Stimulated activated CD4-positive, alpha-beta T cell treated with anti-CD3 and anti-CD28 coated beads, TNF-alpha, amount 100 ng/mL, for 4 hours (primary cell): ENCODE measurements at places on chromosomes 1 and 21.

- DNase-seq = no peak
Measured at GRCh38 chr1:192943522-192943921, 115.6 kb downstream of the UCHL5 start.

DNA sequence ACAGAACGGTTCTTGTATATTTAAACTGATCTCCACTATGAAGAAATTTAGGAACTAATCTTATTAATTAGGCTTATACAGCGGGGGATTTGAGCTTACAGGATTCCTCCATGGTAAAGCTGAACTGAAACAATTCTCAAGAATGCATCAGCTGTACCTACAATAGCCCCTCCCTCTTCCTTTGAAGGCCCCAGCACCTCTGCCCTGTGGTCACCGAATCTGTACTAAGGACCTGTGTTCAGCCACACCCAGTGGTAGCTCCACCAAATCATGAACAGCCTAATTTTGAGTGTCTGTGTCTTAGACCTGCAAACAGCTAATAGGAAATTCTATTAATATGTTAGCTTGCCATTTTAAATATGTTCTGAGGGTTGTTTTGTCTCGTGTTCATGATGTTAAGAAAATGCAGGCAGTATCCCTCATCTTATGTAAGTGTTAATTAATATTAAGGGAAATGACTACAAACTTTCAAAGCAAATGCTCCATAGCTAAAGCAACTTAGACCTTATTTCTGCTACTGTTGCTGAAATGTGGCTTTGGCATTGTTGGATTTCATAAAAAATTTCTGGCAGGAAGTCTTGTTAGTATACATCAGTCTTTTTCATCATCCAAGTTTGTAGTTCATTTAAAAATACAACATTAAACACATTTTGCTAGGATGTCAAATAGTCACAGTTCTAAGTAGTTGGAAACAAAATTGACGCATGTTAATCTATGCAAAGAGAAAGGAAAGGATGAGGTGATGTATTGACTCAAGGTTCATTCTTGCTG is 147.2 kb downstream of the NR5A2 start:
- no peak for DNase-seq

DNA sequence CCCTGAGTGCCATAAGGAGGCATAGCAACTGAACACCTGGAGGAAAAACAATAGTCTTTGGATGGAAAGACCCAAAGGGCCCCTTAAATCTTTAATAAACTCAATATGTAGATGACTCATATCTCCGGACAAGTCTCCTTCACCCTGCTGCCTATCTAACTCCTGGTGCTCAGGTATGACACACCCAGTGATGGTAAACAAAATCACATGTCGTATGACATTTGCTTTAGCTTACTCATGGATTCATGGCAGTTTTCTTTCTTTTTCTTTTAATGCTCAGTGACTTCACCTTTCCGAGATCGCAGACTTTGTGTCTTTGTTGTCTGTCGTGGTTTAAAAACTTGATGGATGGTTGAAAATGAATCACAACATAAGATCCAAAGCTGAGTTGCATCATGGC is 208.5 kb upstream of the PROX1 start:
- no peak for DNase-seq

- no peak for DNase-seq
Measured at GRCh38 chr1:34928699-34929496, 552 bp downstream of the DLGAP3 start.

- DNase-seq = no peak
Measured at GRCh38 chr1:27001570-27002360, 8.3 kb downstream of the TRNP1 start.

GRCh38 chr1:41370756-41371420 is 9.7 kb downstream of the FOXO6 start:
- DNase-seq = no peak

- no peak for DNase-seq
Measured at GRCh38 chr21:40047993-40048730, 180.9 kb downstream of the PCP4 start.

DNA sequence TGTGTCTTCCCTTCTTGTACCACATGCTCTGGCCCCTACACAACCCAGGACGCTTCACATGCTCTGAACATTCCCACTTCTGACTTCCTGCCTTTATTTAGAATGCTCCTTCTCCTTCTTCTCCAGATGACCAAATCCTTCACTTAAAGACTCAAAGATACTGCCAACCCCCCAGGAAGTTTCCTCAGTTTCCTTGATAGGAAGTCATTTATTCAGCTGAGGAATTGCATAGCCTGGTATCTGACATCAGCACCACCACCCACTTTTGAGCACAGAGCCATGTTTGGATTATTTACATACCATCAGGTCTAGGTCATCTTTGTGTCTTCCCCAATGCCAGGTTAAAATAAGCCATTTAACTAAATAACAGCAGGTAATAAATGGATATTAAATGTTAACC is 42.4 kb downstream of the GFI1 start:
- no peak for DNase-seq

GRCh38 chr1:156898161-156898566 is 4.6 kb downstream of the PEAR1 start:
- no peak for DNase-seq

- DNase-seq = no peak
Measured at GRCh38 chr1:145965119-145965744, 742 bp downstream of the POLR3GL start.

GRCh38 chr1:147878022-147878421 is 24.6 kb upstream of the GJA8 start:
- no peak for DNase-seq

- no peak for DNase-seq
Measured at GRCh38 chr1:119298687-119299303, 69.8 kb upstream of the HAO2 start.

DNA sequence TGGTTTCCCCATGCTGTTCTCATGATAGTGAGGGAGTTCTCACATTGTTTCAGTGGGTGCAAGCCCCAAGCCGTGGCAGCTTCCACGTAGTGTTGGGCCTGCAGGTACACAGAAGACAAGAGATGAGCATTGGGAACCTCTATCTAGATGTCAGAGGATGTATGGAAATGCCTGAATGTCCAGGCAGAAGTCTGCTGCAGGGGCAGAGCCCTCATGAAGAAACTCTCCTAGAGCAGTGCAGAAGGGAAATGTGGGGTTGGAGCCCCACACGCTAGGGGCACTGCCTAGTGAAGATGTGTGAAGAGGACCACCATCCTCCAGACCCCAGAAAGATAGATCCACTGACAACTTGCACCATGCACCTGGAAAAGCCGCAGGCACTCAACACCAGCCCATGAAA is 17.0 kb downstream of the GPR161 start:
- DNase-seq = no peak

DNA sequence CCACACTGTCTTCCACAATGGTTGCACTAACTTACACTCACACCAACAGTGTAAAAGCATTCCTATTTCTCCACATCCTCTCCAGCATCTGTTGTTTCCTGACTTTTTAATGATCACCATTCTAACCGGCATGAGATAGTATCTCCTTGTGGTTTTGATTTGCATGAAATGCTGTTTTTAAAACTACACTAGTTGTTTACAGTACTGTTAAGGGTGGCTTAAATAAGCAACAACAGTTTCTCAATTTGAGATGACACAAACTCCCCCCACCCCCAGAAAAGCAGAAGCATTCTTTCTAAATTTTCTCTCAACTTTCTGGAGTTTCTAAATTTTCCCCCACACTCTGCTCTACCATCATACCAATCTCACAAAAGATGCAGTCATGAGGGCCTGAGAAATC is 7.1 kb upstream of the SLAMF7 start:
- no peak for DNase-seq

- no peak for DNase-seq
Measured at GRCh38 chr21:29465546-29465945, 166.8 kb downstream of the BACH1 start.

DNA sequence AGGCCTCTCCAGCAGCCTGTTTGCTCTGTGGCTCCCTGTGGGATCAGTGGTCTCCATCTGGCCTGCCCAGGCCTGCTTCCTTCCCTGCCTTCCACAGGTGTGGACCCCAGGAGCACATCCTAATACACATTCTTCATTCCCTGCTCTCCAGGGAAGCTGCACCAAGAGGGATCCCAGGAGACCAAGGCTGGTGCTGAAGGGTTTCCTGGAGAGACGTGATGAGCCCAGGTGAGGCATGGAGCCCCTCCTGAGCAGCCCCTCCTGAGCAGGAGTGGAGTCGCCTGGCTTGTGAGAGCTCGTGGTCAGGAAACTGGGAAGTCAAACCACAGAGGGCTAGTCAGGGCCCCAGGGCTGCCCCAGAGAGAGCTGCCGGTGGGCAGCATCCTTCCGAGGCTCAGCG is 561.4 kb downstream of the MATN1 start:
- DNase-seq = no peak

- DNase-seq = no peak
Measured at GRCh38 chr1:3015744-3016143, 5.5 kb upstream of the ACTRT2 start.

- DNase-seq = no peak
Measured at GRCh38 chr1:15489052-15489736, 13.3 kb downstream of the CELA2B start.

- no peak for DNase-seq
Measured at GRCh38 chr1:29789910-29790247, 553.6 kb downstream of the PTPRU start.

GRCh38 chr1:59814901-59815825 is at the start of gene HOOK1:
Gene HOOK1 (plus strand): TSS chr1:59814949. CDS start chr1:59815118, 169 bp downstream.
- DNase-seq = no peak

DNA sequence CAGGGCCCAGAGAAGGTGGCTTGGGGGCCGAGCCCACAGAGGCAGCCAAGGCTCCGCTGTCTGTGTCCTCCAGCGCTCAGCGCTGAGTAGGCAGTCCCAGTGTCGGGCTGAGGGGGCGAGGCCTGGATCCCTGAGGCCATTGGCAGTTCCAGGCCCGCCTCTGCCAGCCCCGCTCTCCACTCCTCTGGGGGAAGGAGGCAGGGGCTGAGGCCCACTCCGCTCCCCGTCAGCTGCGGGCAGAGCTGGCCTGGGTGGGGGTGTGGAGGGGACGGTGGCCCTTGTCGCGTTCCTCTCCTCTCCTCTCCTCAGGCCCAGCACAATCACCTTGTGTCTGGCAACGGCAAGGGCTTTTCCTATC is 132.8 kb downstream of the CASZ1 start:
- DNase-seq = no peak

DNA sequence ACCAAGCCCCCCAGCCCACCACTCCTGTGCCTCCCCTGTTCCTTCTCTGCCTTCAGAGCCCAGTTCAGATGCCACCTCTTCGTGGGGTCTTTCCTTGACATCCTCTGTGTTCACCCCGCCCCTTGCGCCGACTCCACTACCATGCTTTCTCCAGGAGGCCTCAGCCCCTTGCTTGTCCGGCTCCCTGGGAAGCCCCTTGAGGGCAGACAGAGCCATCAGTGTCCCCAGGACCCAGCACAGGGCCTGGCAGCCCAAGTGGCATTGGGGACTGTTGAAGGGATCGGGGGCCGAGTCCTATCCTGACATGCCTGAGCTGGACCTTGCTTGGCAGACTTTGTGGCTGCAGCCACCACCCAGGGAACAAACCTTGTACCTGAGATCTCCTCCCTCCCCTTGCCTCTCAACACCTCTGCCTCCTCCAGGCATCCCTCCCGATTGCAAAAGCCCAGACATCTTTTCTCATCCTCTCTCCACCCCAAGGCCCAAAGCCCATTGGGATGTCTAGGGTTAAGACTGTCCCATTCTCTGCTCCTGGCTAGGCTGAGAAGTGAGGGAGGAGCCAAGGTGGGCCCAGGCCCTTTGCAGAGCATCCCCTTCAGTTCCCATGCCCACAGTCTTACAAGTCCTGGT is 3.4 kb downstream of the CLDN19 start:
- no peak for DNase-seq

DNA sequence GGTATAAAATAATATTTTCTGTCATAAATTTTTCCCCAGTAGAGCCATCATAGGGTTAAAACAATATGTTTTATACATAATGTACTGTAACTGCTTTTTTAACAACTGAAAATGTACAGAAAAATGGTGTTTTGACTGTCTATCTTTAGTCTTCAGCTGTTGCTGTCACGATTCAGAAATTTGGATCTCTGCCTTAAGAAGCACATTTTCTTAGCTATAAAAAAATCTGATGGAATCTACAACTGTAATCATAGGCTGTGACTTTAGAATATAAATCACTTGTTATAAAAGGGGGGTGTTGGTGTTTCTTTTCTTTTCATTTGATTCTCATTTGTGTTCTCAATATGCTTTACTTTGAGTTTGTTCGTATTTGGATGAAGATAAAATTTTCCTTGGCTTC is 187.5 kb downstream of the PDE4B start:
- DNase-seq = no peak

DNA sequence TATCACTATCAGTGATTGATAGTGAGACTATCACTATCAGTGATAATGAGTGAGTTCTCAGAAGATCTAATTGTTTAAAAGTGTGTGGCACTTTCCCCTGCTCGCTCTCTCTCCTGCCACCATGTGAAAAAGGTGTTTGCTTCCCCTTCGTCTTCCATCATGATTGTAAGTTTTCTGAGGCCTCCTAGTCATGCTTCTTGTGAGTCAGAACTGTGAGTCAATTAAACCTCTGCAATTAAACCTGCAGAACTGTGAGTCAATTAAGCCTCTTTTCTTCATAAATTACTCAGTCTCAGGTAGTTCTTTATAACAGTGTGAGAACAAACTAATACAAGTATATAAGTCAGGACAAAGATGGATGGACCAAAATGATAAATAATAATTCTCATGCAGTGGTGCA is 7.0 kb upstream of the IL23R start:
- DNase-seq = no peak

GRCh38 chr1:209662879-209663327 is 10.7 kb upstream of the LAMB3 start:
- DNase-seq = no peak

GRCh38 chr1:153976819-153977249 is 640 bp downstream of the JTB start:
- no peak for DNase-seq

DNA sequence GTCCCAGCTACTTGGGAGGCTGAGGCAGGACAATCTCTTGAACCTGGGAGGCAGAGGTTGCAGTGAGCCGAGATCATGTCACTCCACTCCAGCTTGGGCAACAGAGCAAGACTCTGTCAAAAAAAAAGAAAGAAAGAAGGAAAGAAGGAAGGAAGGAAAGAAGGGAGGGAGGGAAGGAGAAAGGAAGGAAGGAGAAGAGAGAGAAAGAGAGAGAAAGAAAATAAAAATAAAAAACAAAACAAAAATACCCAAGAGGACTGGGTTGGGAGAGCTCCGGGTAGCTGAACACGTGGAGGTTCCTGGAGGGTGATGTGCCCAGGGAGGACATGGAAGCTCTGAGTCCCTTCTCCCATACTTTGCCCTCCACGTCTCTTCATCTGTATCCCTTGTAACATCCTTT is 45.7 kb upstream of the CITED4 start:
- DNase-seq = no peak

DNA sequence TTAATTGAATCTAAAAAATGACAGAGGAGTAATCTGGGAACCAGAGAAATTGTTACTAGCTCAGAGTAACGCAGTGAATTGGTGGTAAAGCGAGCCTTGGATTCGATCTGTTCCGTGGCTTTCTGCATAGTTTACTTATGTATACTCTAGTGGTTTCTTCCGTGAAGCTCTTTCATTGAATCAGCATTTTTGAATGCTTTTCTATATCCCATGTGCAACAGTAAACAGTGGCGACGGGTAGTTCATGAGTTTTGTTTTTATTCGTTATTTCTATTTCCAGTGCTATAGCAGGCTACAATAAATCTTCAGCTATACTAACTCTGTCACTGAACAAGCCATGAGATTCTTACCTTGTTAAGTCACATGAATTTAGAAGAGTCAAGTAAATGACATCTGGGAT is 14.5 kb upstream of the MAP3K7CL start:
- DNase-seq = no peak

- DNase-seq = no peak
Measured at GRCh38 chr1:231676487-231676886, 49.9 kb downstream of the DISC1 start.

GRCh38 chr1:208047476-208047934 is 136.6 kb upstream of the CD34 start:
- no peak for DNase-seq

- DNase-seq = no peak
Measured at GRCh38 chr1:107877092-107877491, 87.9 kb downstream of the VAV3 start.
